Mononuclear cell (primary cell): ENCODE measurements at places on chromosomes 1 and 21. TPM values are rescaled to one million over a fixed set of nuclear protein-coding genes. Genes with fewer than 3 reads are reported as not detected.

LCE1F gene
- total RNA-seq: not detected

IVL gene
- total RNA-seq: not detected

THEM4 gene
- total RNA-seq: 16.0 TPM

S100A7 gene
- total RNA-seq: not detected

TNNI3K gene
- 0.94 TPM for total RNA-seq

AADACL3 gene
- not detected for total RNA-seq
